Skeletal muscle cell (primary cell): ENCODE measurements at places on chromosomes 12 and 14.

DNA sequence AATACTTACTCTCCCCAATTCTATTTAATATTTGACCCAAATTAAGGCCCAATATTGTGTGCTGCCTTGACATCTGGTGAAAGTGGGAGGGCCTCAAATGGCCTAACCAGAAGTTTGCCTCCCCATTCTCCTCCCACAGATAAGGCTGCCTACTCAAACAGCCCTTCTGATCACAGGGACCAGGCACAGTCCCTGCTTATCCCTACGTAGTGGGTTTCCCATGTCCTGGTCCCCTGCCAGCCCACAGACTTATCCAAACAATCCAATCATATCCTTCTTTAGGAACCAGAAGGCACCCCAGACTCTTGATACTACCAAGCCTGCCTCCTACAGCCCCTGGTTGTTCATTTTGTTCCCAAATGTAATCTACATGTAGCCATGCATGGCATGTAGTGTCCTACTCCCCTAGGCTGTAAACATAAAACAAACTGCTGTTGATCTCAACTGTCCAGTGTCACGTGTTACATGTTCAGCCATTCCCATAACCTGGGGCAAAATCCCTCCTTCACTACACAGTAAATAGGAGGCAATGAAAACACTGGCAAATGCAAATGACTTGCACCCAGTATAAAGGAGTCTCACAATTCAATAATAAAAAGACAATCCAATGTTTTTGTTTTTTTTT is 49.3 kb downstream of the EEA1 start:
- DNase-seq = no peak

DNA sequence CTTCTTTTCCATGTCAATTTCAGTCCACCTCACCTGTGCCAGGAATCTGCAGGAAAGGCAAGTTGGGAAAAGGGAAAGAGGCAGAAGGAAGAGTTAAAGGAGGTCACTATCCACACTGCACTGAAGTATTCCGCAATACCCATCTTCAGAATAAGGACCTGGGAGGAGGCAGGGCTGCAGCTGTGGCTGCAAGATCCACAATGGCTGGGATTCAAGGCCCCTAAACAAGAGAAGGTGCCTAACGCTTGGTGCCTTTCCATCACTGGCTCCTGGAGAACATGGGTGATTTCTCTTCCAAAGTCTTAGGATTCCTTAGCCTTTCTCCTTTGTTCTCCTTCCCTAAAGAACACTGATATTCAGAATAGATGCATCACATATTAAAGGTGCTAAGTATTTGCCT is 204.0 kb downstream of the GRIN2B start:
- DNase-seq = no peak

GRCh38 chr12:46678426-46678825 is 147.4 kb downstream of the SLC38A4 start:
- no peak for DNase-seq

DNA sequence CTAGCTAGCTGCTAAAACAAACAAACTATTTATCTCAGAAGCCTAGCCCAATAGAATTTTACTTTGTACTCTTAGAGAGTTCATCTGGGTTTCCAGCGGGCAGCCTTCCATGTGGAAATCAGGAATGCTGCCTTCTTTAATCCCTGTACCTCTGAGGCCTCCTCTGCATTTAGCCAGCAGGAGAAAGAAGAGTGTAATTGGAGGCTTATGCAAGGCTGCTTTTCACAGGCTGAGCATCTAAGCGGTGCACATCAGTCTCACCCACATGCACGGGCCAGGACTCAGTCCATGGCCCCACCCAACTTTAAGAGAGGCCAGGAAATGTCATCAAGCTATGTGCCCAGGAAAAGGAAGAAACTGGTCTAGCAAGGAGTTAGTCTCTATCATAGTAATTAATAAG is 14.0 kb upstream of the PTGDR start:
- DNase-seq = no peak

GRCh38 chr14:32336702-32337101 is 7.6 kb downstream of the AKAP6 start:
- DNase-seq = no peak

DNA sequence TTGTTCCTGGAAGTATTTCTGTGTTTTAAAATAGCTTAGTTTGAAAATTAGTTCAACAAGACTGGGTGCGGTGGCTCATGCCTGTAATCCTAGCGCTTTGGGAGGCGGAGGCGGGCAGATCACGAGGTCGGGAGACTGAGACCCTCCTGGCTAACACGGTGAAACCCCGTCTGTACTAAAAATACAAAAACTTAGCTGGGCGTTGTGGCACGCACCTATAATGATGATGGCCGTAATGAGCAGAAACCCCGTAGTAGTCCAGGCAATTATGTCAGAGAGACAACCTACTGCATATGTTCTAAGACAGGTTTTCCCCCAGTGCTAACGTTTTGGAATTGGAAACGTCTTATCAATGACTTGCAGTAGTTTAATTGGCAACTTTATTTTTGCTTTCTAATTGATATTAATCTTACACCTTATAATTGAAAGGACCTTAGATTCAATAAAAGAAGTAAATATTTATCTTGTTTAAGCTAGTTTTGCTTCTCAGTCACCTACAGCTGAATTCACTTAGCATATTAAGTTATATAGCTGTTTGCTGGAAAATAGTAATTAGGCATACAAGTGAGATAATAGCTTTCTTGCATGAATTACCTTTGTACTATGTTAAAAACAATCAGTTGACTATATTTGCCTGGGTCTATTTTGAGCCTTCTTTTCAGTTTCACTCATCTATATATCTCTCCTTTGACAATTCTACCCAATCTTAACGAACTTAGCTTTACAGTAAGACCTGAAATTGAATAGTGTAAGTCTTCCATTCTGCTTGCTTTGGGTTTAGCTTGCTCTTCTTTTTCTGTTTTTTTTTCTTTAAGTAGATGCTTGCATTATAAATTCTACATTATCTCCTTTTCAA is 15.6 kb downstream of the CLECL1 start:
- no peak for DNase-seq

- no peak for DNase-seq
These were observed 17.0 kb downstream of the OR8S1 start for GRCh38 chr12:48542300-48542928.

DNA sequence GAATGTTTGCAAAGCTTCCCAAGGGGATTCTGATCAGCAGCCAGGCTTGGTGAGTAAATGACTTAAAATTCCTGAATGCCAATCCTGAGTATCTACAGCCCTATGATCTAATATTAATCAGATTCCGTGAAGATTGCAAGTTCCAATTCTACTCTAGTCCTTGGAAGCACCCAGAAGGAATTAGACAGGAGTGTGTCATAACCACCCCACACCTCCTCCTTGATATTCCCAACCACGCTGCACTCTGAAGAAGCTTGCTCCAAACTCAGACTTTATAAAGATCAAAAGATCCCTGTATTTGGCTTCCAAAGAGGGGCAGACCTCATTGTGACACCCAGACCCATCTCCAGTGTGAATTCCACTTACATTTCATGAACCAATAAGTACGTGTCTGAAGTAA is 306.0 kb downstream of the BCL11B start:
- DNase-seq = no peak

DNA sequence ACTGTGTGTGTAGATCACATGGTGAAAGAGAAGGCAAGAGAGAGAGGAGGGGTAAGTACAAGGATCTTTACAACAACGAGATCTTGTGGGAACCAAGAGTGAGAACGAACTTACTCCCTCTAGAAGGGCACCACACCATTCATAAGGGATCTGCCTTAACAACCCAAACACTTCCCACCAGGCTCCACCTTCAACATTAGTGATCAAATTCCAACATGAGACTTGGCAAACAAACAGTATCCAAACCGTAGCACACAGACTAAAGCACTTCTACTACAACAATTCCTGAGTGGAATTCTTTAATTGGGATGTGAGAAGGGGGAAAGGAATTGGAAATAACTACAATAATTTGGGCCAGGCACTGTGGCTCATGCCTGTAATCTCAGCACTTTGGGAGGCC is 35.0 kb upstream of the ESR2 start:
- DNase-seq = no peak

DNA sequence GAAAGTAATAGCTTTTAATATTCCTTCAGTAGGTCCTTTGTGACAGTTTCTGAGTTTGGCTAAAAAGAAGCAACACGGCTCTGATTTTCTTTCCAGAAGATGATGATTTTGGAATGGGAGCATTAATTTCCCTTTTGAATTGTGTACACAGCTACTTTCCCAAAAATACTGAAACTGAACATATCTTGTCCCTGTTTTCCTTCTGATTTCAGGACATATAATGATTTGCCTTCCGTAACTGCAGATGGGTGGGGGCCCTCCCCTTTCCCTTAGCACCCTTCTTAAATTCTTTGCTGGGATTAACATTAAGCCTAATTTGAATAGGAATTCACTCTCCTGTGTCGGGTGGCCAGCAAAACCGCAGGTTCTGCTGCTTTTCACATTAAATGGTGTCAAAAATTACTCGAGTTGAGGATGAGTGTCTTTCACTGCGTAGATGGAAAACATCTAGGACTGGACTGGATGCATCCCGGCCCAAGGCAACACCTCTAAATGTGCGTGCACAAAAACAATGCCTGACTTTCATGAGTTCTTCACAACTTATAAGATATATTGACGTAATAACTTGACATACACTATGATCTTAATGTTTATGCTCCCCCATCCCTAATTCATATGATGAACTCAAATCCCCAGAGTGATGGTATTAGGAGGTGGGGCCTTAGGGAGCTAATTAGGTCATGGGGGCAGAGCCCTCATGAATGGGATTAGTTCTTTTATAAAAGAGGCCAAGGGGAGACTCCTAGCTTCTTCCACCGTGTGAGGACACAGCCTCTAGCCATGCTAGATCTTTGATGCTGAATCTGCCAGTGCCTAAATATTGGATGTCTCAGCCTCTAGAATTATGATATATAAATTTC is 158.1 kb downstream of the AEBP2 start:
- DNase-seq = no peak

DNA sequence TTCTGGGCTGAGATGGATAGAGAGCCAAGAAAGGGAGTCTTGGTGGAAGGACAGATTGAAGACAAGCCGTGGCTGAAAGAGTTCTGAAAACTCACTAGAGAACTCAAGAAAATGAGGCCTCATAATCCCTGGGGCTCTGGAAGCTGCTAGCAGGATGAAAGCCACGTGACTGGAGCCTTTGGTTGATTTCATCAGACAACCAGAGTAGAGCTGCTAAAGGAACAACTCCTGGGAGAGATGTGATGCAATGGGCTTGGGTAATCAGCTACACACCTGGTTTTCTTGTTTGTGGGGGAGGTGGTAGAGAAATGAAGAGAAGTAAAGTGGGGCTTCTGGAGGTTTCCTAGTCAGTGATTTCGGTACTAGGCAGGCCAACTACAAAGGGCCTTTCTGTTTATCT is 13.4 kb downstream of the CSRNP2 start:
- DNase-seq = peak; percentile 84

GRCh38 chr14:52086711-52087110 is 17.9 kb upstream of the NID2 start:
- DNase-seq = no peak

- DNase-seq = no peak
These were observed 88.3 kb downstream of the NPAS3 start for GRCh38 chr14:33026850-33027430.

- no peak for DNase-seq
These were observed 58.5 kb upstream of the RMST start for GRCh38 chr12:97404093-97404492.

GRCh38 chr12:69096669-69097335 is 142.6 kb upstream of the CPSF6 start:
- no peak for DNase-seq

DNA sequence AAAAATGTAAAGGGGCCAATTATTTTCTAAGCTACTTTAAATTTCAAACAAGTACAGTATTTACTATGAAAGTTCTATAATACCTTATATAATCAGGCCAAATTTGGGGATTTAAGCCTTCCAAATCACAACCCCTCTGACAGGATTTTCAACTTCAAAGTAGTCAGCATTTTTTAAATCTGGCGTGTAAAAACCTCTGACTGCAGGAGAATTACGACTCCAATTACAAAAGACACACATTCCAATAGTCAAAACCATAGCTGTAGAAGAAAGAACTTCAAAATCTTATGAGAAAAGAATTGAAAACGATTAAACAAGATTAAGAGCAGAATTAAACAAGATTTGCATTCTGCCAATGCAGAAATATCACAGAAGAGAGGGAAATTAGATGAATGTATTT is 12.7 kb downstream of the OSBPL8 start:
- DNase-seq = no peak

DNA sequence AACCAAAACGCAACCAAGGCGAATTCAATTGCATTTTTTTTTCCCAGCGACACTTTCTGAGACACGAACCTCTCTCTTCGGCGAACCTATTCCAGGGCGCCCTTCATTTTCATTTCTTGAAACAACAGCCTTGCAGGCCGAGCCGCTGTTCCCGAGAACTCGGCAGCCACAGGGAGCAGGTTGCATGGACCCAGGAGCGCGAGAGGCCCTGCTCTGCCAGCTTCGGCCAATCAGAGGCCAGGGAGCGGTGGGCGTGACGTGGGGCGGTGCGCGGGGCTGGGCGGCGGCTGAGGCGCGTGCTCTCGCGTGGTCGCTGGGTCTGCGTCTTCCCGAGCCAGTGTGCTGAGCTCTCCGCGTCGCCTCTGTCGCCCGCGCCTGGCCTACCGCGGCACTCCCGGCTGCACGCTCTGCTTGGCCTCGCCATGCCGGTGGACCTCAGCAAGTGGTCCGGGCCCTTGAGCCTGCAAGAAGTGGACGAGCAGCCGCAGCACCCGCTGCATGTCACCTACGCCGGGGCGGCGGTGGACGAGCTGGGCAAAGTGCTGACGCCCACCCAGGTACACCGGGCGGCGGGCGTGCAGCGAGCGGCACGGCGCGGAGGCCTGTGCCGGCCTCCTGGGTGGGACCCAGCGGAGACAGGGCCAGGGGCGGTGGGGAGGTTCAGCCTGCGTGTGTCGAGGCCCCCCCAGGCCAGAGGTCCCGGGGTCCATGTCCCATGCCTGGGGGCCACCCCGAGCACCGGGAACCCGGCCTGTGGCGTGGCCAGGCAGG is at the start of gene PEBP1:
Gene PEBP1 (plus strand): TSS at position 337 of the 771 bp plus-strand sequence. CDS start 86 bp downstream, at position 423.
- DNase-seq = peak; percentile 63

DNA sequence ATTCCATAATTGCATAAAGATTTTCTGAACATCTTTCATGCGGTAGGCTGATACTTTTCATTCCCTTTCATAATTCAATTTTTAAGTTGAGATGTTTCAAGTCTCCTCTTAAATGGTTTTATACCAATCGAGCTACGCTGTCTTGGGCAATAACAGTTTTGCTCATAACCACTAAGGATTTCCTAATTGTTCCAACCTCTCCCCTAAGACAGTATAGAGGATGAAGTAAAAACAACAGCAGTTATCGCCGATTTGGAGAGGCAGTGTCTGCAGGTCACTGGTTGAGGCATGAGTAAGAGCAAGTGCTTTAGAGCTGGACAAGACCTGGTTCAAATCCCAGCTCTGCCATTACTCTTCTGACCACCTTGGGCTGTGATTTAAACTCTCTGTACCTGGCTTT is 6.9 kb upstream of the MED13L start:
- DNase-seq = peak; percentile 53

GRCh38 chr12:45727301-45727979 is 2.1 kb upstream of the ARID2 start:
- peak; percentile 95 for DNase-seq
